Stimulated activated CD8-positive, alpha-beta memory T cell treated with anti-CD3 and anti-CD28 coated beads, Interleukin-4, amount 100 ng/mL, for 1 hour (primary cell): ENCODE measurements at places on chromosomes 12 and 14.

DNA sequence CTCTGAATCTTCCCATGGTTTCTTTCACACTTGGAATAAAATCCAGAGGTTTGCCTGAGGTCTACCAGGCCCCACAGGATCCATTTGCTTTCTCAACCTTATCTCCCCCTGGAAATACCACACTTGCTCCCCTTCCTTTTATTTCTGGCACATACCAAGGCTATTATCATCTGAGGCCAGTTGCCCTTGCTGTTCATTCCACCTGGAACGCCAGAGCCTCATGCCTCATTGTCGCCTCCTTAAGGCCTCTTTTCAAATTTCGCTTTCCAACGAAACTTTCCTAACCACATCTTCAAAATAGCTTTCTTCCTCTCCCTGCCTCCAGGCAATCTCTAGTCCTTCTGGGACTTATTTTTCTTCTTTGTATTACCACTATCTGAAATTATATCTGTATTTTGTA, 11.2 kb upstream of the LRIG3 start:
- no peak for DNase-seq

- no peak for DNase-seq
Measured at GRCh38 chr14:67410313-67410712, 1.7 kb downstream of the PLEK2 start.

GRCh38 chr14:68666236-68666635, 126.6 kb downstream of the ZFP36L1 start:
- DNase-seq = no peak

- DNase-seq = no peak
Measured at GRCh38 chr14:63933711-63934110, 80.9 kb downstream of the SYNE2 start.

GRCh38 chr12:91777268-91777992, 368.2 kb downstream of the BTG1 start:
- no peak for DNase-seq

DNA sequence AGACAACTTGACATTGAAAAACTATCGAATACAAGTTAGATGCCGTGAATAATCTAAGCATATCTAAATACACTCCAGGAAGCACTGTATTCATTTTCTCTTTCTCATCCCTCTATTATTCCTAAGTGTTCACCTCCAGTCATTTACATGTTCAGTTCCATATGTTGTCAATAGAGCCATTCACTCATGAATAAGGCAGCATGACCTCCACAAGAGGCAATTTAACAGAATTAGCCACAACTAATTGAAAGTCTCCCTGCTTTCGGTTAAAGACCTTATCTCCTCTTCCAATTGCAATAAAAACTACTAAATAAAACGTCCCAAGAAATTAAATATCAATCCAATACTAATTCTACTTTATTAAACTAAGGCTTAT, 1.8 kb downstream of the LRIG3 start:
- no peak for DNase-seq

DNA sequence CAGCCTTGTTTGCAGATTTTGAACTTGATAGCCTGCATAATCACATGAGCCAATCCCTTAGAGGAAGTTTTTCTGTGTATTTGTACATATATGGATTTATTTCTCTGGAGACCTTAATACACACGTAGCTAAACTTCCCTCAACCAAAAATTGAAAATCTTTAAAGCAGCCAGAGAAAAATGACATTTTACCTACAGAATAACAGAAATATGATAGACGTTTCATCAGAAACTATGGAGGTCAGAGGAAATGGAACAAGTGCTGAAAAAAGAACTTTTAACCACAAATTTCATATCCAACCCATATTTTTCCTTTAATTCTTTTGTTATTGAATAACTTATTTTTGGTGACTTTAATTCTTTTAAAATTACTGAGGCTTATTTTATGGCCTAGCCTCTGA, 177.7 kb downstream of the CCDC91 start:
- DNase-seq = no peak

- no peak for DNase-seq
Measured at GRCh38 chr12:117052386-117053049, 46.7 kb downstream of the TESC start.

GRCh38 chr12:96520767-96521166, 31.4 kb downstream of the CFAP54 start:
- DNase-seq = no peak

DNA sequence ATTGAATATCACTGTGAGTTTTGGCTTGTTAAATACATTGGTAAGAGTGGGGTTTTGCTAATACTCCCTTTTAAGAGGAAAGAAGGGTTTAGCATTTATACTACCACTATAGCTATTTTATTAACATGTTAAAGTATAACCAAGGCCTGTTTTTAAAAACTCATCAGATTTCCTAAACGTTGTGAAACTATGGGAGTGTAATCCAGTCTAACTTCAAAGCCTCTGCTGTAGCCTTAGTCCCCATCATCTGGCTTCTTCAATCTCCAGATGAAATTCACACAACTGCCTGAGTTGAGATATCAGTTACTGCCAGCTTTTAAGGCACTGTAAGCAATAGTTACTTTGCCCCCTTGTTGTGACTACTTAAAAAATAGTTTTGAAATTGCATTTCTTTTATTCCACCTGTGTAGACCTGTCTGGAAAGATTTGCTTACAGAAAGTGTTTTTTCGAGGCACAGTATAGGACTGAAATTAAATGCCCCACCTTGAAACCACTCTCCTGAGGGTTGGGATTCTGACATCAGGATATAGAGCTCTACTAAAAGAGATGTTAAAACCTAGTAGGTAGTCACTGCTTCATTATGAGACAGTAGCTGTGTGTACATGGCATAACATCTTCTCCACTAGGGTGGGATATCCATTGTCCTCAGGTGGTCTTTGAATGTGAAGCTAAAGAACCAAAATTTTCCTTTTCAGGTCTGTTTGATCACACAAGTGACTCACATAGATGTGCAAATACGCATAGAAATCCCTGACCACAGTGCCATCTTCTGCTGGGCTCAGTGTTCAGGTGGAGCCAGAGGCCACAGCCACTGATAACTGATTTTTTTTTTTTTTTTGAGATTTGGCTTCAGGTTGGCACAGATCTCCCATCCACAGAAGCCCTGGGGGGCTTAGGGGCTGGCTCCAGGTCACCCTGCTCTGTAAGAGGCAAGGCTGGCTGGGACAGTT, 125.5 kb downstream of the DAAM1 start:
- DNase-seq = no peak

DNA sequence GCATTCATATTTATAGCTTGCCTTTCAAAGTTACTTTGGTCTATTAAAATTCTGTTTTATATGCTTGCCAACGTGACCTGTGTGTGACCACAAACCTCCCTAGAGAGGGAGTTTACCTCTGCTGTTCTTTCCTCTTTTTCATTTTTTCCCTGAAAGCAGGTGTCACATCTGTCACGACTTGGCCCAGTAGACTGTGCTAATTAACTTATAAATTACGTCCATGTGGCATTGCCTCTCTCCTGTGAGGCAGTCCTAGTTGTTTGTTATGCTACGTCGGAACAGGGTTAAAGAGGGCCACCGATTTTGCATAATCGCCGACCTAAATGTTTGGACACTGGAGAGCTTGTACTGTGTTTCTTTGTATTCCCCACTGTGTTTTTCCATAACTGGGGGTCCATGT, 343.9 kb upstream of the FLRT2 start:
- DNase-seq = no peak

GRCh38 chr12:96045566-96045965, 10.2 kb upstream of the LTA4H start:
- DNase-seq = no peak

DNA sequence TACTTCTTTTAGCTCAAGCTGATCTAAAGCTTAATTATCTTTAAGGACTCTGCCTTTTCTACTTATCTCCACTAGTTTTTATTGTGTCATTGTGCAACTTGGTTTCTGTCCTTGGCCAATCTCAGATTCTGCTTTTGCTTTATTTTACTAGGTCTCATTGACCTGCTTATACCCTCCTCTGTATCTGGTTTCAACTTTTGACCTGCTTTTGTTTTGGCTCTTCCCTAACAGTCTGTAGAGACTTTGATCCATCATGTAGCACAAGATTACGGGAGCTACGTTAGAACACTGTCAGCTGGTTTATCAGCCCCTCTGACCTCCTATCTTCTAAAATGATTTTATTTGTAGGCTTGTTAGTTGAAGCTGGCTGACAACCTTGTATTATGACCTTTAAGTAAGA, 43.6 kb downstream of the ZCRB1 start:
- no peak for DNase-seq

- DNase-seq = no peak
Measured at GRCh38 chr14:54909817-54910558, 7.4 kb upstream of the GCH1 start.

DNA sequence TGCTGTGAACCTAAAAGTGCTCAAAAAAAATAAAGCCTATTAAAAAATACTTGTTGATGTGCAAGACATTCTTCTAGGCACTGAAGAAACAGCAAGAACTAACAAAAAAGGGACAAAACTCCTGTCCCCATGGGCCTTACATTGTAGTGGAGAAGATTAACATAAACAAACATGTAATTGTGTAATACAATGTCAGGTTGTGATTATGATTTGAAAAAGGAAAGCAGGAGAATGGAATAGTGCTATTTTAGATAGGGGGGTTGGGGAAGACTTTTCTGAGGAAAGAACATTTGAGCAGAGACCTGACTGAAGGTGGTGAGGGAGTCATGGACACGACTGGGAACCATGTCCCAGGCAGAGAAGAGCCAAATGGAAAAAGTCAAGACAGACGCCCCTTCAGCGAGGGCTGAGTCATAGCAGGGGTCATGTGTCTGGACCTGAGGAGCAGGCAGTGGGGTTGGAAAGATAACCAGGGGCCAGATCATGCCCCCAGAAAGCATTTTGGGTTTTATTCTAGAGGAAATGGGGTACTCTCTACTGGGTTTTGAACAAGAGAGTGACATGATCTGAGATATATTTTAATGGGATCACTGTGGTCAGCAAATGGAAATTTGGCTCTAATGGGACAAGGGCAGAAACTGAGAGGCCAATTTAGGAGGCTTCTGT, 19.4 kb upstream of the IFNG start:
- DNase-seq = no peak
